ENCODE measurements at places on chromosomes 11 and 22.

- DNase-seq, result no peak
Observed at GRCh38 chr22:20173772-20174171, 22.9 kb upstream of the CCDC188 start.

- DNase-seq, result no peak
Observed at GRCh38 chr11:130031945-130032344, 29.3 kb upstream of the PRDM10 start.

- DNase-seq, result no peak
Observed at GRCh38 chr22:48055827-48056226, 1293.4 kb downstream of the TBC1D22A start.

- no peak for DNase-seq
Observed at GRCh38 chr11:132874638-132875037, 657.7 kb downstream of the OPCML start.

DNA sequence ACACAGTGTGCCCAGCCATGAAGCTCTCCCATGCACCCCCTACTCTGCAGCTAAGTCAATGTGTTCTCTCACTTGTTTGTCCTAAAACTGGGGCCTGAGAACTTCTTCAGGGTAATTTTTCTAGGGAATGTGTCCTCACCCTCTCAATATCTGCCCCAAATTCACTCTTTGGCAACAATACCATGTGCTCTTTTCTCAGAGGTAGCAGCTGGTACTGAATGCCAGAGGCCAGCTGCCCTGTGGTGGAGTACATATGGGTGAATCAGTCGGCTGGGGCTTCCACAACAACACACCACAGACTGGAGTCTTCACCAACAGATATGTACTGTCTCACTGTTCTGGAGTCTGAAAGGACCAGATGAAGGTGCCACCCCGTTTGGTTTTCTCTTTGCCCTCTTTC lies 97.7 kb upstream of the TOP3B start:
- no peak for DNase-seq

GRCh38 chr22:20060700-20061480 lies 19.2 kb upstream of the DGCR8 start:
- no peak for DNase-seq

DNA sequence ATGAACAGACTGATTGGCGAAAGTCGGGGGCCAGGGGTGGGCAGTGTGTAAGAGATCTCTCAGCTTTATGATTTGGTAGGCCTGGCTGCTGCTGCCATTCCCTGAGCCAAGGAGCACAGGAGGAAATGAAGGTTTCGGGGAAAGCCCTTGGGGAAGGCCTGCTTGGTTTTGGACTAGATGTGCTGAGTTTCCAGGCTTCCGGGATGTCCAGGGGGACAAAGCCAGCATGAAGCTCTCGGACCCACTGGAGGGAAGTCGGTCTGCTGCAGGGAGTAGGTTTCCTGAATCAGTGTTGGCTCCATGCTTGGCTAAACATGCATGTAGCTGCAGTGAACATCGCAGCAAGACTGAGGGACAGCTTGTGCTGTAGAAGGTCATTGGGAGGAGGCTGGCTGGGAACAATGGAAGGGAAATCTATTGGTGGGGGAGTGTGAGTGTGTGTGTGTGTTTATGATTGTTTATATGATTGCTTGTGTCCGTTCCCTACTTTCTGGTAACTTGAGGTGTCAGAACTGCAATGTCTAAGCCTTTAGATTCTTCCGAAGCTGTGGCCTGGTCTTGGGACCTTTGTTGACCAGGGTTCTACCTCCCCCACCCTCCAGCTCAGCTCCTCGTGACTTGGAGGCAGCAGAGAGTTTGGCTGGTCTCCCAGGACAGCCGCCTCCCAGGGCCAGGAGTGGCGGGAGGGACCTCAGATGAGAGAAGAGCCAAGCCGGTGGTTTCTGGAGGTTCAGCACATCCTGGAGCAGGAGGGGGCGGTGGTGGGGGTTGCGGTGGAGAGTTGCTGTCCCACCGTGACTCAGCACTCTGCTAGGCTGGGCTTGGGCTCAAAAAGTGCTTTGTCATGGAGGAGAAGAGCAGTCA lies 4.0 kb upstream of the FTH1 start:
- no peak for DNase-seq

DNA sequence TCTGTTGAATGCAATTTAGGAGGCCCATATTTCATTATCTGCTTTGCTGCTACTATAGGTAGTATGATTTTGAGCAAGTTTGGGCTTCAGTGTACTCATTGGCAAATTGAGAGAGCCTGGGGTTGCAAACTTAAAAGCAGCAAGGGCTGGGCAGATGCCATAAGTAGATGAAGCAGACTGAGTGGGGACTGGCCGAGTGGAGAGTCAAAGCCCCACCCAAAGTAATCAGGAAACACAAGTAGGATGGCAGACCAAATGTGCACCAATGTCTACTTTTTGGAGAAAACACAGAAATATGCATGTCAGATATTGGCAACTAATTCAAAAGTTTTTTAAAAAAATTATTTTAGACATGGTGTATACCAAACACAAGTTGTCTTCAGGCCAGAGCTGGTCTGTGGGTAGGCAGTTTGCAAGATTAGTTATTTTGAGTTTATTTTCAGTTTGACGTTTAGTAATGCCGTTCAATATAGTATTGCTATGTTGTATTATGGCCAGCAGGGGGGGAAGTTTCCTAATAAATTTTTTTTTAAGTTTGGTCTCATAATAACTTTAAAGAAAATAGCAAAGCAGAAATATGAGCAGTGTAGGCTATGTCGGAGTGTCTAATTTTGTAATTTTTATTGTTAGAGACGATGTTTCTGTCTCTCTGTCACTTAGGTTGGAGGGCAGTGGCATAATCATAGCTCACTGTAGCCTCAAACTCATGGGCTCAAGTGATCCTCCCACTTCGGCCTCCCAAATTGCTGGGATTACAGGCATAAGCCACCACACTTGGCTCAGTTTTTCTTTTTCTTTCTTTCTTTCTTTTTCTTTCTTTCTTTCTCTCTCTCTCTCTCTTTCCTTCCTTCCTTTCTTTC lies 105.1 kb downstream of the HIPK3 start:
- DNase-seq, result no peak

DNA sequence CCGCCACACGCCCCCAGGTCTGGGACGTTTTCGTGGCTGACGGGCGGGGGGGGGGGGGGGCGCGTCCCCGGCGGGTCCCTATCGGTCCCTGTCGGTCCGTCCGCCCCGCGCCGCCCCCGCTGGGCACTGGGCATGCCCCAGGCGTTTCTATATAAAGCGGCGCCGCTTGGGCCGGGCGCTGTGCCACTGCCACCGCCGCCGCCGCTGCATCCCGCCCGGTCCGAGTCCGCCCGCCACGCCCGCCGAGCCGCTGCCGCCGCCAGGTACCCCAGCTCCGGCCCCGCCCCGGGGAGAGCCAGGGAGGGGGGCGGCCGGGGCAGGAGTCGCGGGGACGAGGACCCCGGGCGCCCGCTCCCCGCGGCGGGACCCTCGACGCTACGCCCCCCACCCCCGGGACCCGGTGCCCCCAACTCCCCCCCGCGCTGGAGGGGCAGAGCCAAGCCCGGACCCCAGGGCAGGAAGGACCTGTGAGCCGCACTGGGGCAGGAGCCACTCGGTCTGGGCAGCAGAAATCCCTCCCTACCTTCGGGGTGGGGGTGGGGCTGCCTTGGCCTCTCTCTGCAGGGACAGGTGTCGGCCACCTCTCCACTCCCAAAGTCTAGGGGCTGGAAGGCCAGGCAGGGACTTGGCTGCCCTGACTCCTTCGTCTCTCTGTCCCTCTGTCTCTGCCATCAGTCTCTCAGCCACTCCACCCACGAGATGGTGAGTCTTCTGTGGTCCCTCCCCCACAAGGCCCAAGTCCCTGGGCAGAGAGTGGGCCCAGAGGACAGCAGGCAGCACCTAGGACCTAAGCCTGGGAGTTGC lies at the start of gene CARNS1:
Gene CARNS1 (plus strand): TSS at position 178 of the 804 bp plus-strand sequence. CDS start 522 bp downstream, at position 700.
- no peak for DNase-seq

DNA sequence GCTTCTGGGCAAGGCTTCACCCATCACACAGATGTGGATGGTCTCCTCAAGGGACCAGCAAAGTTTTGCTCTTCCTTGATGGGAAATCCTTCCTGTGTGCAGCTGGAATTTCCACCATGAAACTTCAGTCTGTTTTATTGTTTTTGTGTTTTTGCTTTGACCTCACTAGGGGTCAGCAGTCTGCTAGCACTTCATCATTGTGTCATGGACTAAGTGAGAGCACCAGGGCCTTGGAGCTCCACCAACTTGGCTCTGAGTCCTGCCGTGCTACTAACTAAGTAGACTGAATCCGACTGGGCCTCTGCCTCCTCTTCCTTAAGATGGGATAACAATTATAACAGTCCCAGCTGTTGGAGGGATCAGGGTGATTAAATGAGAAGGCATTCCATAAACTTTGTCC lies 305.8 kb upstream of the NCAM1 start:
- no peak for DNase-seq

GRCh38 chr22:25882360-25882759 lies 140.4 kb downstream of the MYO18B start:
- DNase-seq, result no peak

DNA sequence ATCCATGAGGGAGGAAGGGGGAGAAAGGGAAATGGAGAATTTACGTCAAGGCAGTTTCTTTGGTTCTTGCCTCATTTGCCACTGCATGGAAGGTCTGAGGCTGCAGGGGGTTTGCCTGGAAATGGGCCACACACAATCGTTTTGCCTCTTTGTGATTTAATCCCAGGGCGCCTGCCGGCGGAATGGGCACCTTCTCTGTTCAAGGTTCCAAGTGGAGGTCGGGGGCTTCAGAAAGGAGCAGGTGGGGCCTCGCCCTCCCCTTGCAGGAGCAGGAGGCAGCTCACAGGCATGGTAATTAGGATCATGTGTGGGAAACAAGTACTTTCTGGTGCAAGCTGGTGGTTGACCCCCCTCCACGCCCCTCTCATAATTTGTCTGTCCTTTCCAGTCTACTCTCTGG lies 29.9 kb downstream of the MPPED1 start:
- no peak for DNase-seq

GRCh38 chr22:16854631-16855030 lies 29.4 kb upstream of the XKR3 start:
- DNase-seq, result no peak

- DNase-seq, result no peak
Observed at GRCh38 chr11:111272420-111272819, 25.9 kb upstream of the POU2AF3 start.

- DNase-seq, result no peak
Observed at GRCh38 chr22:40922484-40923303, 28.5 kb upstream of the RBX1 start.

DNA sequence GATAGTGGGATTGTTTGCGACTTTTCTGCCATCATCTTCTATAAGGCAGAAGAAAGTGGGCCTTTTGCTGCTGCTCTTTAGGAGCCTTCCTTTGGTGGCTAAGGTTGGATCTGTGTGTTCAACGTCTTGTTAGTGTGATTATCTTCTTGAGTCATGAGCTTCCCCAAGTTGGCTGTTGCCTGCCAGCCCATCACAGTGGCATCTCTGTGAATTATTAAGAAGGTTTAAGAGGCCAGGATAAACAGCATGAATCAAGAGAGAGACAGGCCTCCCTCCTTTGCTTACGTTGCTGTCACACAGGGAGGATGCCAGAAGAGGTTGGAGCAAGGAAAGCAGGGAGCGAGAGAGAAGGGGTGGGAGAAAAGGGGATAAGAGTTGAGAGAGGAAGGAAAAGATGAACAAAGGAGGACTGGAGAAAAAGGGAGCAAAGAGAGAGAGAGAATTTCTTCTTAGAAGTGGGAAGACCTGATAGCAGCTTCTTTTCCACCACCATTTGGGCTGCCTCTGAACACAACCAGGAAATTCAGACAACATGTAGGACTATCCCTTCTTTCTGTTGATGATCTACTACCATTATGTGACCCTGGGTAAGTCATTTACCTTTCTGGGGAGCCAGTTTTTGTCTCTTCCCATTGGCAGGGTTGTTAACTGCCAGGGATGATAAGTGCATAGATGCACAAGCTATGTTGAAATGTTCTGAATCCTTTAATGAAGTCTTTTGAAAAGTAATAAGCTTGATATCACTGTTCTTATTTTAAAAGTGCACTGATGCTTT lies 126.5 kb downstream of the NAV2 start:
- DNase-seq, result no peak

DNA sequence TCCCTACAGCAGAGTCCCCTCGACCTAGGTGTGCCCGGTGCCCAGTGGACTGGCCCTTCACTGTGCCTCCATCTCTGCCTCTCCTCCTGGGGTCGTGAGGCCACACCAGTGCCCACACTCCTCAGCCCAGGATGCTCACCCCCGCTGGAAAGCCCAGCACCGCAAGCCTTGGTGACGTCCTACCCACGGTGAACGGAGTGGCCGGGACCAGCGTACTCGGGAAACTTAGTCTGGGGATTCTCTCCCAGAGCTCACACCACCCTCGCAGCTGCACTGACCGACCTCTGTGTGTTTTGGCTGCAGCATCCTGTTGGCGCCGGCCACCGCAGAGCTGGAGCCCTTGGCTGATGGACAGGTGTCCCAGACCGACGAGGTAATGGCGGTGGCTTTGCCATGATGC lies 35.5 kb upstream of the KRTAP5-7 start:
- DNase-seq, result no peak

GRCh38 chr11:21723678-21724077 lies 469.2 kb upstream of the ANO5 start:
- DNase-seq, result no peak

- DNase-seq, result no peak
Observed at GRCh38 chr22:21861264-21861848, 6.1 kb downstream of the MAPK1 start.

- no peak for DNase-seq
Observed at GRCh38 chr11:125022551-125022950, 40.6 kb upstream of the SLC37A2 start.

- DNase-seq, result no peak
Observed at GRCh38 chr11:45216901-45217300, 69.2 kb downstream of the SYT13 start.

DNA sequence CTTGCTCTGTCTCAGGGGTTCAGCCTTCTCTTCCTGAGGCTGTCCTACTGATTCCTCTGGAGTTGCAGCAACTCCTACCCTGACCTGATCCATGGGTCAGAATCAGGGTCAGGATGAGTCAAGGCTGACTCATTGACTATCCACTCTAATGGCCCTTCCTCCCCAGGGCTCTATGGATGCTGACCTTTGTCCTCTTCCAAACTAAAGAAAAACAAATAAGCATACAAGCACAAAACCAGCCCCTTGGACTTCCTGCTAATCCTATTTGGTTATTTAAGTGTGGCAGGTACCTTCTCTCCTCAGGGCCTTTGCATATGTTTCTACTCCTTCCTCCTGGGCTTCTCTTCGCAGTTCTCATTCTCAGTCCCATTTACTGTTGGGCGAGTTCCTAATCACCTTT lies 204.5 kb upstream of the NAV2 start:
- no peak for DNase-seq

GRCh38 chr11:123587044-123587443 lies 67.4 kb downstream of the SCN3B start:
- no peak for DNase-seq

GRCh38 chr11:13051257-13051656 lies 42.1 kb downstream of the RASSF10 start:
- DNase-seq, result no peak

Measured in effector CD8-positive, alpha-beta T cell (primary cell).